Hypothalamus (tissue), 51 donors: ENCODE measurements at places on chromosomes 6 and 20.

DNA sequence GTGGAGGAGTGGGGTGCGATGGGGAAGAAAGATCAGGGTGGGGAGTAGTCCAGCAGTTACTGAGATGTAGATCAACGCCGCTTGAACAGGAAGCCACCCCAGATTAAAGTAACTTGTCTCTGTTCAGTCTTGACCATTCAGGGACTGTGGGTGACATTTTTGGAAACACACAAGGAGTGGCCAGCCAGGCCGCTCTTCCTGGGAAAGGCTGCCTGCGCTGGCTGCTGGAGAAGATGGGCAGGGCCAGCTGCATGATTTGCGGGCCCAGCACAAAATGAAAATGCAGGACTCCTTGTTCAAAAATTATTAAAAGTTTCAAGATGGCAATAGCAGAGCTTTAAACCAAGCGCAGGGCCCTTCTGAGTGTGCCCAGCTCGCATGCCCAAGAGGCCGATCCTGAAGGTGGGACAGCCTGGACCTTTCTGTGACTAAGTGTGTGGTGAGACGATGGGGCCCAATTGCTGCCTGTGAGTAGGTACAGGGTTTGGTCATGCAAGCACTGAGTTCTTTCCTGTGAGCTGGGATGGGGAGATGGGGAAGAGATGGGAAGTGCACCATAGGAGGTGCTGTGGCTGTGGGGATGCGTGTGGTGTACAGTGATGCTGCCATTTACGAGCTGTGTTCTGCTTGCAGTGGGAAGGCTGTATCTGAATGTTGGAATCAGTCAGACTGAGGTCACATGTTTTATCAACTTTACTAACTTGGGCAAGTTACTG is 51.3 kb downstream of the DAAM2 start:
- no peak for DNase-seq

DNA sequence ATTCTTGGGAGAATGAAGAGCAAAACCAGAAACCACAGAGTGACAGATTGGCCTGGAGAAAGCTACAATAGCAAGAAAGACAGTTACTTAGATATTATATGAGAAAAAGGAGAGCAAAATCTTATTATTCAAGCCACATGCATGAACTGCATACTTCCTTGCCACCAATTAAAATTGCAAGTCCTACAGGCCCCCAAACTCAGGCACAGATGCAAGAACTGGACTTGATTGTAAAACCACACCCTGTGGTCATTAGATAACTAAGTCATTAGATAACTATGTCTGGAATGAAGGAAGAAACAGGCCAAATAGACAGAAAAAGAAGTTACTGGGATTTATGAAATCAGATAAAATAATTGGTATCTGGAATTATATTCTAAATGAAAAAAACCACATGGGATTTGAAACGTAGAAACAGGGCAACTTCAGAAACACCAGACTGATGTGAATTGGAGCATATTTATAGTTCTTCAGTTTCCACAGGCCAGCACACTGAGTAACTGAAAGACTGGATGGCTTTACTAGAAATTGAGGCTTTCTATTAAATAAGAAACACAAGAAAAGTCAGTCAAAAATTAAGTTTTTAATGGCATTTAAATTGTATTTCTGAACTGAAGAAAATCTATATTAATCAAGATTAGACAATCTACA is 49.4 kb upstream of the CARMIL1 start:
- no peak for DNase-seq

DNA sequence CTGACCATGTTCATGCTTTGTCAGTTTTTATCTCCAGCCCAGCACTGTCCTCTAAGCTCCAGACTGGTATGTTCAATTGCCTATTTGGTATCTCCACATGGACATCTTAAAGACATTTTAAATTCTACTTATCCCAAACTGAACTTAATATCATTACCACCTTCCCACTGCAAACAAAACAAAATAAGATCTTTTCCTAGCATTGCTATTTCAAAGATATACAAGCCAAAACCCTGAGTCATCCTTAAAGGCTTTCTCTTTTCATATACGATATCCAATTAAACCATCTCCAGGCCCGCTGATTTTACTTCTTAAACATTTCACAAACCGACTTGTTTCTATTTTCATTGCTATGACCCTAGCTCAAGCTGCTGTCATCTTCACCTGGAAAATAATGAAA is 35.1 kb upstream of the HS3ST5 start:
- DNase-seq = no peak

DNA sequence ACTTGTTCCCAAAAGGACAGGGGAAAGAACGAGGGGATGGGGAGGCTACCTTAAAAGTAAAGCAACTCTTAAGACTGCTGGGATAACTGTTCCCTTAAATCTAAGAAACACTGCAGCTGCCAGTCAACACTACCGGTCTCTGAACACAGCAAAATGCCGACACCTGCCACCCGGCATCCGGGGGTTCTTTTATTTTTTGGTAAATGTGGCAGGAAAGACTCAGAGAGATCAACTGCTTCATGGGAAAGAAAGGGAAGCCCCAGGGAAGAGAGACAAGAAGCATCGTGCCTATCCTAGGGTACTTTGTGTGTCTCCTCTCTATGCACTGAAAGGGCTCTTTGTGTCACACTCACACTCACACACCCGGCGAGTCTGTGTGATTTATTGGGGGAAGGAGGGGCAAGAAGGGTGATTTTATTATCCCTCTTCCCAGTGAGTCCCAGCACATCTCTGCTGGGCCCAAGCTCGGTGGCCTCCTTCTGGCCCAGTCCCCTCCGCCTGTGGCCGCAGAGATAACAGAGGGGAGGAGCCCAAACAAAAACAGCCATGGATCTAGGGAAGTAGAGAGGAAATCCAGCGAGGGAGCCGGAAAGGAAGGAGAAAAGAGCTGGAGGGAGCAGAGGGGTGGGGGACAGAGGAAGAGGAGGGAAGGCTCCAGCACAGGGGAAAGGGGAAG is 1.4 kb downstream of the FYN start:
- DNase-seq = no peak

DNA sequence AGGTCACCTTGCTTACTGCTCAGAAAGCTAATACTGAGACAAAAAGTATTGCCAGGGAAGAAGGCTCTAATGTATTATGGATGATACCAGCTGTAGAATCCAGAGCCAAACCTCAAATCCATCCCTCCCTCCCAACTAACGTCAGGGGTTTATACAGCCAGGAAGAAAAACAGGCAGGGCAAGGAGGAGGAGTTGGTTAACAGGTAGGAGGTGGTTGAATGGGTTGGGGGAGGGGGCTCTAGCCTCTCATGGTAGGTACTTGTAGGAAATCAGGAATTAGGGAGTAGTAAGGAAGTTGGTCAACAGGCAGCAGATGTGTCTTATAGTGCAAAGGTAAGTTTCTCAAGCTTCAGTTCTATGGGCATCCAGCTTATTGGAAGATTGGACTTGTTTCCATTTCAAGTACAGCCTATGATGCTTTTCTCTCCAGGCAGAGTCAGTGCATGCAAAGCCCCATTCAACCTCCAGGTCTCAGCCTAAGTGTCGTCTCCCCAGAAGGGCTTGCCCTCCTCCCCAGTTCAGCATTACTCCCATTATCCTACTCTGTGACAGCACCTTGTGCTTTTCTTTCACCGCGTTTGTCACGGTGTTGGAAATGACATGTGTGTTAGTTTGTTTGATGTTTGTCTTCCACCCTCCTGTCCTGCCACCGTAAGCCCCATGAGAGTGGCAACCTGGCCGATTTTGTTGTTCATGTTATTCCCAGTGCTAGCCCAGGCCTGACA is 38.1 kb downstream of the PNLDC1 start:
- DNase-seq = no peak

DNA sequence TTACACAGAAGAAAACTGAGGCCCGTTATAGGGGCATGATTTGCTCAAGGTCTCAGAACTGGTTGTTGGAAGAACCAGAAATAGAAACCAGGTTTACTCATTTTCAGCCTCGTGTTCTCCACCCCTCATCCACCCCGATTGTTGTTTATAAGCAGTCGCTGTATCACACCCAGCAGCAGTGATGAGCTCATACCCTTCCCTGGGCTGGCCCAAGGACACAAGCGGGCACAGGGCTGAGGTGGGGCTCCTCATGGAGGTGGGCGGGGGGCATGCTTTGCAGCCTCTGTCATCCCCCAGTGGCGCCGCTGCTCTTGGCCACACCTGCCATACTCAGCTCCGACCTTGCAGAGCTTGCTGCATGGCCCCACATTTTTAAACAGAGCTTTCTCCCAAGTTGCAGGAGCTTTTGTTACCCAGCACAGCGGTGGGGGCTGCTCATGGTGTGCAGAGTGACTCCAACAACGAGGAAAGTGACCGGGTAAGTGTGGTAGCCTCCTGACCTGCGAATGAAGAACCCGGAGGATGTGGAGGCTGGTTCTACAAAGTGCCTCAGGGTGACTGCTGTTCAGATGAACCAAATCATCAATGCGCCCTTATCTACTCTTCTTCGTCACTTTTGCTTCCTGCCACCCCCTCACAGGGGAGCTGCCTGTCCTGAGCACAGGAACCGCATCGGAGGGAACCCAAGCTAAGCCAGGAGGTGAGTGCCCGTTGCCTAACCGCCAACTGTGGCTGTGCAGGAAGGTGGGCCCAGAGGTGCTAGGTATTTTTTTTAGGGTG is 43.6 kb upstream of the NKX2-2 start:
- DNase-seq = no peak

DNA sequence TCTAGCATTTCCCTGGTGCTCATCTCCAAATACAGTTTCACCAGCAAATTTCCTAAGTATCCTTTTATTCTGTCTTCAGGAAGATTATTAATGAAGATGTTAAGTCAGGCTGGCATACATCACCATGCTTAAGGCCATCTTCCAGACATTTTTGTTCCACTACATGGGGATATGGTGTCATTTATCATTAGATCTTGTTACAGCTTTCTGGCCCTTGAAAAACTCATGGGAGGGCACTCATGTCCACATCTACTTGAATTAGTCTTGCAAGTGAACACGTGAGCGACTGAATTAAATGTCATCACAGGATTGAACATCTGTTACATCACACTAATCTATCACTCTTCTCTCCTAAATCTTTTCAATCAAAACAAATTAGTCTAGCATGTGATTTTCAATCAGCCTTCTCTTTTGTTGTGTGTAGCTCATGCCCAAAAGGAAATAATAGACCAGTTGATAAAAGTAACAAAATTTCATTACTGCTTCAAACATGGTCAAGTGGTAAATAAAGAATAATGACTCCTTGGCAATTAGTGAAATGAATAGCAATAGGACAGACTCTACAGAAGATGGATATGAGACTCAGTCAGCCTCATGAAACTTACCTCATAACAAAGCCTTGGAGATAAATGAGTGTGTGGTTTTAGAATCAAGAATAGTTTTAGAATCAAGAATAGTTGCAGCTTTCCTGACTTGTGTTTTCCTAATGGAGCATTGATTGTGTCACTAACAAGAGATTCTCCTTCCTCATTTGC is 80.5 kb downstream of the MTFR2 start:
- DNase-seq = no peak

- DNase-seq = no peak
Observed at GRCh38 chr20:18511571-18511970, 3.8 kb downstream of the SEC23B start.

GRCh38 chr6:158531970-158532369 is 27.9 kb upstream of the TMEM181 start:
- DNase-seq = no peak

DNA sequence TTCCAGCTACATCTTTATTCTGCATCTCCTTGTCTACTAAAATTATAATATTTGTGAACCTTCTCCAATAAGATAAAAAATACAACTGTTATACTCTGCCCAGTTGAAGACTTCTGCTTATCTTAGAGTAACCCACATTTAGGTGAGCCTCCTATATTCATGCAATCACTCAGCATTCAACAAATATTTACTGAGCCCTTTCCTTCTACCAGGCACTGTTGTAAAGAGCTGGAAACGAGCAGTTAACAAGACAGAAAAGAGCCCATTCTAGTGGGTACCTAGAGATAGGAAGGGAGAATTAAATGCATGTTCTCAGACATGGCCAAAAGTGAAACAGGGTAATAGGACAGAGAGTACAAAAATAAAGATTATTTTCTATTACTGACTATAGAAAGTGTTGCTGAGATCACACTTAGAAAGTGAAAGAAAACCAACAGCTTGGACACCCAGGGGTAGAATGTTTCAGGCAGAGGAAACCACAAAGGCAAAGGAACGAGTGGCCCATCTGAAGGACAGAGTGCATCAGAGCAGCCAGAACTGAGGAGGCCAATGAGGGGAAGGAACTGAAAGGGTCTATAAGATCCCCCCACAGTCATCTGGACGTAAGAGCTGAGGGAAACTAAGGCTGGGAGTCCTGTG is 50.8 kb upstream of the SMLR1 start:
- DNase-seq = no peak

DNA sequence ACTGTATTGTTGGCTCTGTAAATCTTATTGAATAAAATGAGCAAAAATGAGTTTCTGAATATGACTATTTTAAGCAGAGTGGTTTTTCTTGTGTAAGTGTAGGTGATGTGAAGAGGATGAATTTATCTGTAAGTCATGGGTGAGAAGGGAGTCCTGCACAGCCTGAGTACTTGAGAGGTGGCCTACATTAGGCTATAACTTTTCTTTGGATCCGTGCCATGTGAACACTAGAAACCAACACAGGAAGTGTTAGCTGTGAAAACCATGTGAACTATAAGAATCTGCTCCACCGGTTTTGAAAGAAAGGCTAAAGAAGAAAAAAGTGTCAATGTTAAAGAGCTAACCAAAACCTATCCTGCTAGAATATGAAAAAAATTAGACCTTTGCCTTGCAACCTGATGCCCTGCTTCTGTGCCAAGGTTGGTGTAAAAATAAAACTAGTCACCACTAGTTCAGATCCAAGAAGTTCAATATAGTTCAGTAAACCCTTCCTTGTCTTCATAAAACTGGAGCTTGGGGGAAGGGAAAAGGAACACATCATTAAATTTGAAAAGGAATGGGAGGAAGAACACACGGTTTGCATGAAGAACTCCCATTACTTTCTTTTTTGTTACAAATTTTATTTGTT is 21.3 kb downstream of the PLCB1 start:
- no peak for DNase-seq

- no peak for DNase-seq
Observed at GRCh38 chr6:166587631-166588413, 1.3 kb upstream of the RAMACL start.

DNA sequence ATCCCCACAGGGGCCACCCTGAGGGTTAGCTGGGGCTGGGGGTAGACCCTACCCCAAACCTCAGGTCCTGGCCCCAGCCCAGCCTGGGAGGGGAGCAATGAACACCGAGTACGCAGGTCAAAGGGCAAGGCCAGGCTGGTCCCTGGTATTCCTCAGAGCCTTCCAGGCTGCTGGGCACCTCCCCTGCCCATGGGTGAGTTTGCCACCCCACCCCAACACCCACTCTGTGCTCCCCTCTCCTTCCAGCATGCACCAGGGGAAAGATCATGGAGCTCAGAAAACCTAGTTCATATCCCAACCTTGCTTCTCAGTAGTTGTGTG is 103.9 kb upstream of the FOXP4 start:
- no peak for DNase-seq
